Gastrocnemius medialis (tissue), 4 donors: ENCODE measurements at places on chromosomes 4 and X. TPM values are rescaled to one million over a fixed set of nuclear protein-coding genes. Genes with fewer than 3 reads are reported as not detected.

DNA sequence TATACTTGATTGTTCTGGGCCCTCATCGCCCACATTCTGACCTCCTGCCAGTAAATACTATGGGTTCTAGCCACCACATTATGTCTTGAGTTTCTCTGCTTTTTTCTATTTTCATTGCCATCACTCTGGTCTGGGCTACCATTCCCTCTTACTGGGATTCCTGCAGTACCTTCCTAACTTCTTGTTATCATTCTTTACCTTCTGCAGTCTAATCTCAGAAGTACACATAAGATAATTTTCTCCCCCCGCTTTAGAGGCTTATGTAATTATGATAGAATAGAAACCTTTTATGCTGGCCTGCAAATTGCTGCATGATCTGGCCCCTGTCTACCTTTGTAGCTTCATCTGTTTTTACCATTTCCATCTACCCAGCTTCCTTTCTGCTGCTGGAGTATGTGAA lies 19.2 kb downstream of the STIM2 start:
- DNase-seq, result no peak

Gene MAP7D2
- total RNA-seq, result 0.13 TPM

GRCh38 chrX:106718709-106719108 lies 7.8 kb upstream of the RNF128 start:
- no peak for DNase-seq

DNA sequence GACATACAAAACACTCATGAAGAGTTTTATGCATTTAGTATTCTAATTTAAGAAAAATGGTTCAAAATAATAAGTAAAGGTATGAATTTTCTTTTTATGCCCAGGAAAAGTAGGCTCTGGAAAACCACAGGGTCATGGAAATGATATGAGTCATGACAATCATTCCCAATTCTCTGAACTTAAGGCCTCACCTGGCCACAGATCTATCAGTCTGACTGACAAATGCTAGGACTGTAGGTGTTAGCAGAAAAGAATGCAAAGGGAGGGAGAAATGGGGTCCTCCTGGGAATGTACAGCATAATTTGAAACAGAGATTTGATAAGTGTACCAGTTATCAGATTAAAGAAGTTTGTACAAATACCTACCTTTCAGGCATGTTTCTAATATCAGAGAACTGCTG lies 270.5 kb upstream of the ARSJ start:
- DNase-seq, result no peak

Gene CSAG3
- not detected for total RNA-seq

Gene NBDY
- 9.8 TPM for total RNA-seq

- DNase-seq, result no peak
Measured at GRCh38 chr4:73600954-73601353, 19.3 kb downstream of the RASSF6 start.

Gene SULT1B1
- total RNA-seq, result 0.70 TPM

- no peak for DNase-seq
Measured at GRCh38 chr4:78222575-78223186, 165.6 kb downstream of the FRAS1 start.

Gene SERTM2
- total RNA-seq, result not detected

Gene EDA2R
- total RNA-seq, result 0.10 TPM

DNA sequence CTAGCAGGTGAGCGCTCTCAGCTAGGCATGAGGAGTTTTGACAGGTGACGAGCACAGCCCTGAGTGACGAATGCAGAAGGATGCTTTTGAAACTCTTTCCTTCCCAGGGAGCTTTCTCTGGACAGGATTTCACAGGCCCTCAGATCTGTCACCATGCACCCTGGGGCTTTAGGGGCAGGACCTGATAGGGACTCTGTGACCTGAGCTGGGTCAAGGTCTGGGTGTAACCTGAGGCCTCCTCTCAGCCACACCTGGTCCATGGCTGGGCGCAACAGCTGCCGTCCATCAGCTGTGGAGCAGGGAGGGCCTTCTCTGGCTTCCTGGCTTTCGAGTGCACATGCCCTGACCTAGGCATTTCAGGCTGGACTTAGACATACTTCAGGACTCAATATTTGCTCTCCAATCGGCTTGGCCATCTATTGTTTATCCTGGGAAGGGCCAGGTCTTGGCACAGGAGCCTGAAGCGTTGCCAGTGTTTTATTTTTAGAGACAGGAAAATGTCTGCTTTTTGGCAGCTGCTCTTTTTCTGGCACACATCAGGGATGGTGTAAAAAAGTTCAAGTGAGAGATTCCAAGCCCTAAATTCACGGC lies 56.4 kb downstream of the C4orf51 start:
- peak; percentile 82 for DNase-seq

DNA sequence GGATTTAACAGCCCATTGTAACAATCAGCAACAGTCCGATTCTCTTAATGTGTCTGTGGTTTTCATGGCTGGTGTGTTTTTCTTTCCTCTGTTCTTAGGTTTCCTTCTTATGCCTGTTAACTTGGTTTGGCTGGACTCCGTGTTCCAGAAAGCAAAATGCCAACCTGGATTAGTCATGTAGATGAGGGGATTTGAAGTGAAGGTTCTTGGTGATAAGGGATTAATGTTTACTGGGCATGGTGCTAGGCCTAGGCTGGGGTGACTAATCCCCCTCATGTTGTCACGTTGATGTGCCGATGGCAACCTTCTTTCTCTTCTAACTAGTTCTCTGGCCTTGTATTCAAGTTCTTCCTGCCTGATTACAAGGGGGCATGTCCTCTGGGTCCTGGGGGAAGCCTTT lies 85.9 kb downstream of the REPS2 start:
- DNase-seq, result no peak

Gene SH3RF1
- 13.0 TPM for total RNA-seq

- DNase-seq, result no peak
Measured at GRCh38 chr4:88219099-88219498, 60.7 kb upstream of the ABCG2 start.

Gene SLITRK4
- total RNA-seq, result 65.4 TPM

Gene ARSJ
- total RNA-seq, result 0.15 TPM

Gene PPARGC1A
- total RNA-seq, result 68.9 TPM
